NCI-H748 treated with DMSO at 0.1 percent for 48 hours (cell line): ENCODE measurements at places on chromosomes 3 and 15.

GRCh38 chr3:52256159-52256558, 10.6 kb downstream of the PPM1M start:
- DNase-seq = no peak

DNA sequence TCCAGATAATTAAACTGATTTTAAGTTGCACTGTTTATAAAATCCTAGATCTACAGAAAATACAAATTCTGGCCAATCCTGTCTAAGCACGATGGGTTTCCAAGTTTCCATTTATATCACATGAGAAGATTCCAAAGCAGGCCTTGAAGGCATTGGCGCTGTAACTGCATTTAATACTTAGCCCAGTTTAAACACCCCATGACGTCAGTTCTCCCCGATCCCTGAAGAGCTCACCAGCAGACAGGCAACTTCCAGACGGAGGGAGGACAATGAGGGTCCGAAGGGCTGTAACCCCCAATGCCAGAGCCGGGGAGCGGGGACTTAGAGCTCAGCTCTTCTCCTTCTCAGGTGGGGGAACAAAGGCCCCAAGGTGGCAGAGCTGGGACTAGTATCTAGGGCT, 117.3 kb downstream of the XXYLT1 start:
- no peak for DNase-seq

DNA sequence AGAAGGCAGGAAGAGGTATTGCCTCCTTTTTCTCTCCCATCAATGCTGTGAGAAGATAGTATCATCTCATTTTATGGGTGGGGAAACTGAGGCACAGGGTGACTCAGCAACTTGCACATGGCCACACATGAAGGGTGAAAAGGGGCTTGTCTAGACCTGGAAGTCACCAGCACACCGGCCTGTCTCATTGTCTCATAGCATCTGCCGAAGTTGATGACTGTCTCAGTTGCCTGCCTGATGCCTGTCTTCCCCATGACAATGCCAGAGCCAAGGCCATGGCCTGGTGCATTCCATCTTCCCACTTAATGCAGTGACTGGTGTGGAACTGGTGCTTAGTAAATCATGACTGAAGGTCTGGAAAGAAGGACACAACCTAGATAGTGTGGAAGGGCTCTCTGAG, 27.9 kb upstream of the PRR23E start:
- DNase-seq = no peak

DNA sequence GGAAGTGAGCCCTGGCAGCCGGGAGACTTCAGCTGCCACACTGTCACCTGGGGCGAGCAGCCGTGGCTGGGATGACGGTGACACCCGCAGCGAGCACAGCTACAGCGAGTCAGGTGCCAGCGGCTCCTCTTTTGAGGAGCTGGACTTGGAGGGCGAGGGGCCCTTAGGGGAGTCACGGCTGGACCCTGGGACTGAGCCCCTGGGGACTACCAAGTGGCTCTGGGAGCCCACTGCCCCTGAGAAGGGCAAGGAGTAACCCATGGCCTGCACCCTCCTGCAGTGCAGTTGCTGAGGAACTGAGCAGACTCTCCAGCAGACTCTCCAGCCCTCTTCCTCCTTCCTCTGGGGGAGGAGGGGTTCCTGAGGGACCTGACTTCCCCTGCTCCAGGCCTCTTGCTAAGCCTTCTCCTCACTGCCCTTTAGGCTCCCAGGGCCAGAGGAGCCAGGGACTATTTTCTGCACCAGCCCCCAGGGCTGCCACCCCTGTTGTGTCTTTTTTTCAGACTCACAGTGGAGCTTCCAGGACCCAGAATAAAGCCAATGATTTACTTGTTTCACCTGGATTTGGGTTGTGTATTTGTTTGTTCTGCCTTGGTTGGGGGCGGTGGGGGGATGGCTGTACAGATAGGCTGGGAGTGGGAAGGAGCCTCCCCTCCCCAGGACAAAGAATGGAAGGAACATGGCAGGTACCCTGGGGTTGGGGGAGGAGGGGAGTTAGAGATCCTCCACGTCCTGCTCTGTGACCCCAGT, 2.9 kb upstream of the GRM2 start:
- DNase-seq = no peak

- DNase-seq = no peak
Observed at GRCh38 chr15:62853114-62853840, 189.3 kb upstream of the TPM1 start.

DNA sequence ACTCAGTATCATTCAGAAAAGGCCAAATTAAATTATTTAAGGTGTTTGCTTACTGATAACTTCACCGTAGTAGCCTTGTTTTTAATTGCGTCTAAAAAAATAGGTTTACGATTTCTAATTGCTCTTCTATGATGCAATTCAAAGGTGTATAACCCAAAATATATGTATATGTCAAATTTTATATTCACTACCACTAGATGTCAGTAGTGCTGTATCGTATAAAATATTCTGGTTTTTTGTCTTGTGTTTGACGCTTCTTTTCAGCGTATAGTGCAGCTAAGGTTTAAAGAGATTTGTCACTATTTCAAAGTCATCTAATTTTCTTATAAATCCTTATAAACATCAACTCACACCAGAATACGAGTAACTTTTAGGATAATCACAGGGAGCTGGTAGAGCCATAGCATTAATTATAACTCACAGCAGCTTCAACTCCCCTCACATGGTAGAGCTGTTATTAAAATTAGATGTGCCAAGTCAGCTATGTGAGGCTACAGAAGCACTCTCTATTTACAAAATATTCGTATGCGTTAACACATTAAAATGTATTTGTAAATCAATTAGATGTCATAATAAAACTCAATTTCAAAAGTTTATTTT, 3.5 kb downstream of the PFN2 start:
- DNase-seq = peak; percentile 47

DNA sequence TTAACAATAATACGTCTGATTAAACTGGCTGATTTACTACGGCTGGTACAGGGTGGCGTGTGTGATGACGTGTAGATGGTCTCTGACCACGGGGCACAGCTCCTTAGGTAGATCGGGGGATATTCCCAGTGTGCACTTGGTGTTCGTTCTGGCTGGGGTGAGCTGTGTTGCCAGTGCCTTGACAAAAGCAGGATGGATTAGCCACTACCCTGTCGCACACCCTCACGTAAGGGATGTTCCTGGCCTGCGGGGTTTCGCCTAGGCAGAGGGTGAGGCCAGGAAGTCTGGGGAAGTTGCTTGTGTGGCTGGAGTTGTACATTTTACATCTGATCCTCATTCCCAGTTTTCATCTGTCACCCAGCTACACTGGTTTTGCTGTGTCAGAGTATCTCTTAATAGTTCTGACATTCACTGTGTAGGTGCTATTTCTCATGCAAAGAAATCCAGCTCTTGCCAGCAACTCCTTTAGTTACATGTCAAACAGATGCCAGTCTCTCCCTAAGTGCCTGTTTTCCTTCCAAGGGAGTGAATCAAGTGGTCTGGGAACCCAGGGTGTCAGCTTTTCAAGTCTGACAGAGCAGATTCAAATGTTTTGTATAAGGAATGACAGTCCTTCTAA, 66.1 kb upstream of the CCR4 start:
- DNase-seq = no peak

DNA sequence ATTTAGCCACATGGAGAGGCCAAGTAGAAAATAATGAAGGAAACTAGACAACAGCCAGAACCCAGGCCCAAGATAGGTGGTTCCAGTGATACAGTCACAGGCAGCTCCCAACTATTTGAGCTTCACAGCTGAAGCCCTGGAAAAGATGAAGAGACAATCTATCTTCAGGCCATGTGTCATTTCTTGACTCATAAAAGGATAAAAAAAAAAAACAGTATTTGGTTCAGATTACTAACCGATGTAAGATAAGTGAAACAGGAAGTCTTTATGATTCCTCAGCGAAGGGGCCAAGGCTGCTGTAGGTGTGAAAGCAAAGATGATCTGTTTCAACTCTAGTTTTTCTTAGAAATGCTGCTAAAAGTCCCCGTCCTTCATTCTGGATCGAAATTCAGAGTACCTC, 394.6 kb downstream of the ZNF385D start:
- DNase-seq = no peak

GRCh38 chr3:107184375-107184774, 192.9 kb upstream of the CCDC54 start:
- no peak for DNase-seq

DNA sequence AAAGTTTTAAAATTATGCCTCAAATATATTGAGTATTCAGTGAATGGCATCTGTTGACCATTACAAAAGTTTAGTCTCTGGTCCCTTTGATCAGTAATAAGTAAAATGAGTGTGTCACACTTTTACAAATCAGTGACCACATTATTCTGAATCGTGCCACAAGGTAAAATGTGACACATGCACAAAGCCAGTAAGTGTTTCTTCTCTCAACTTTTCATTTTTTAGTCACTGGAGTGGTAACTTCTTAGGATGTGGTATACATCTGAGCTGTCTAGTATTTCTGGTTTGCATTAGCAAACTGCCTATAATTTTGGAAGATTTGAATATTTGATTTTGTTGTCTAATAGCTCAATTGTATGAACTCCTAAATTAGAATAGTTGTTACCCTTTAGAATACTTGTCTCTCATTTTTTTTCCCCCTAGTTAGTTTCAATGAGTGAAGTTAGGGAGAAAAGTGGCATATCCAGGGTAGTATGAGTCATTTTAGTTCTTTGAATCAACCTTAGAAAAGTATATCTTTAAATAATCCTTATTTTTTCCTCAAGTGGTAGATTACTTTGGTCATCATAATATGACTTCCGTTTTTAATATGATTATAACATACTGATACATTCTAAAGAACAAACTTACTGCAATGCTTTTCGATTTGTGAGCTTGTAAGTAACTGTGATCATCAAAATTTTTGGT, 18.1 kb downstream of the DNAJC13 start:
- no peak for DNase-seq

- DNase-seq = peak; percentile 0
Observed at GRCh38 chr15:66369773-66370651, 13.5 kb upstream of the TIPIN start.

- no peak for DNase-seq
Observed at GRCh38 chr3:149151843-149152242, 22.4 kb downstream of the HPS3 start.

DNA sequence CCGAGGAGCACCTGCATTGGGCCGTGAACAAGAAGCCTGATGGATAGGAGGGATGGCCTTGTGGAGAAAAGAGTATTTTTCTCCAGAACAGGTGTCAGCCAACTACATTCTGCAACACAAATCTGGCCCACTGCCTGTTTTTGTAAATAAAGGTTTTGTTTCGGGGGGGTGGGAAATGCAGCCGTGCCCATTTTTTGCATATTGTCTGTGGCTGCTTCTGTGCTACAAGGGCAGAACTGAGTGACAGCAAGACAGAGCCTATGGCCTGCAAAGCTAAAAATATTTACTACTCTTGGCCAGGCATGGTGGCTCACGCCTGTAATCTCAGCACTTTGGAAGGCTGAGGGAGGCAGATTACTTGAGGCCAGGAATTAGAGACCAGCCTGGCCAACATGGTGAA, 95.9 kb upstream of the AKAP13 start:
- DNase-seq = no peak

GRCh38 chr15:29133791-29134190, 135.8 kb downstream of the NSMCE3 start:
- DNase-seq = no peak

DNA sequence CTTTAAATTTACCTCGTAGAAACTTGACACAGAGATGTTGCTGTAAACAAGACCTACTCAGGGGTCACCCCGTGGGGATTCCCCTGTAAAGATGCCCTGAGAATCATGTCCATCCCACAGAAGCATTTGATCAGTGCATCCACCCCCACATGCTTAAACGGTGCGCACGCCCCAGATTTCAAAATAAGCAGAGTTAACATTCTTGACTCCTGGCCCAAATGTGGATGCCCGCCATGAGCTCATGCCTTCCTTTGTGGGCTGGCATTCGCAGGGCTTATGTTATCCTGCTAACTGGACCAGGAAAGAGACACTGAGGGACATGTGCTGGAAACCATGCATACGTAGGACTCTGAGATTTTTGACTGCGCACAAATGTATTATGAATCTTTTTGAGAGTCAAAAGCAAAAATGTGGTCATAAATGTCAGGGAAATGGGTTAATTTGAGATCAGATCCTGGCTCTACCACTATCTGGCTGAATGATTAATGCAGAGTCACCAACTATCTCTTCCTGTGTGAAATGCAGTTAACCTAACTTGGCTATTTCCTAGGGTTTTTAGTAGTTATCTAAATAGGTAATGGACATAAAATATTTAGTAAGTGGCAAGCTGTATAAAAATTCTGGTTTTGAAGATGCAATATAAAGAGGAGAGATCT, 9.1 kb upstream of the TP63 start:
- no peak for DNase-seq

DNA sequence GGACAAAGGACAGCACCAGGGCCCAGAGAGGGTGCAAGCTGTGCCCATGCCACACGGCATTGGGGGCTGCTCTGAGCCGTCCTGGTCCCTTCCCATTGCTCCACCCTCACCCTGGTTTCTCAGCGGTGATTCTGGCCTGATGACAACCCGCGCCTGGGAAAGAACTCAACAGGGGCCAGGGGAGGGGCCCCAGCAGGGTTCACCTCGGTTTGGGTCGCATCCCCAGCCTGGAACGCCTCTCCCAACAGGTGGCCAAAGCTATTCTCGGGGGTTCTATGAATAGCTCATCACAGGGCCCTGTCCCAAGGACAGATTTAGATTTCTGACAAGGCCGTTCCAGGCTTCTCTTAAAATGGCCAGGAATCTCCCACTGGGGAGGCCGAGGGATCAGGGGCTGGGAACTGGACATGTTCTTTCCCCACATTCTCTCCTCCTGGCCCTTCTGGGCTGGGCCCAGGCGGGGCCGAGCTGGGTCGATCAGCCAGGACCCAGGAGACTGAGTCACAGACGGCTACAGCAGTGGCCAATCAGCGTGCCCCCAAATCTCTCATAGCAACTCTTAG, 17.9 kb downstream of the GRIP2 start:
- DNase-seq = no peak

DNA sequence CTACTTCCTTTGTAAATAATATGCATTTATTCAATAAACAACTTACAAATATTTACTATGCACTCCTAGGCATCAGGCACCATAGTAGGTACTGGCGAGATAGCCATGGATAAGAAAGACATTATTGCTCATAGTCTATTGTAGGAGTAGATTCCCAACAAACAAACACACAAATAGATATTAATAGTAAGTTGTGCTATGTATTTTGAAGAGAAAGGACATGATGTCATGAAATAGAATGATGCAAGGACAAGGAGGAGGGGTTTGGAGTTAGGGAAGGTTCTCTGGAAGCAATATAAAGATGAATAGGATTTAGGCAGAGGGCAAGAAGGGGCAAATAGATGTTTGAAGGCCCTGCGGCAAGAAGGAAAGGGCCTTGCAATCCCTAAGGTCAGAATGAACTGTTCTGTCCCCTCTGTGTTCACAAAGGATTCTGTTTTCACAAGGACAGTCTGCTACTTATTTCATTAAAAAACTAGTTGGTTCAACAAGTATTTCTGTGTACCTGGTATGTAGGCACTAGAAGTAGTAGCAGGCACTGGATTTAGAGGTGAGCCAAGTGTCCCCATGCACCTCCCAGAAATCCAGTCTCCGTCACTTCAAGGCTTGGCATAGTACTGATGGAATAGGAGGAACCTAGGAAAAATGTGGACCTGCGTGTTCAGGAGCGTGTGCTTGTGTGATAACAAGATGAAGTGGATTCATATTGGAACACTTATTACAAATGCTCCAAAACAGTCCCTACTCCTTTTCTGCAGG, 231.8 kb upstream of the TPRG1 start:
- DNase-seq = no peak
